Stimulated activated CD4-positive, alpha-beta T cell treated with anti-CD3 and anti-CD28 coated beads, Interleukin-4, amount 100 ng/mL, for 24 hours (primary cell): ENCODE measurements at places on chromosomes 3 and 15.
A peak's percentile ranks its signal among the peaks of the same experiment; 100 is the strongest.

DNA sequence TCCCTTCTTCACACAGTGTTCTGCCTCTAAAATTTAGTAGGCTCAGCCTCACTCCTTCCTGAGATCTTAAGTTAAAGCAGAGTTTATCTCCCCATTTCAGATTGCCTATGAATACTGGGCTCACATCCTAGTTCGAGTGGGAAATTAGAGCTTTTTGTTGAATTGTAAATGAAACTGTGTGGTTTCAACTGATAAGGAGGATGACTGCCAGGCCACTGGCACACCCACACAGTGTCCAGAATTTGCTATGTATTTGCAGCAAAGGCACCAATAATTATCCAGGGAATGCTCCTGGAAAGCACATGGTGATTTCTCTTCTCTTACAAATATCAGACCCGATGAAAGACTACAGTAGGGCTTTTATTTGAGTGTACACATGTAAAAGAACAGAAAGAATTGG is 308.1 kb upstream of the COL8A1 start:
- no peak for DNase-seq

GRCh38 chr15:99716540-99717095 is 16.6 kb downstream of the LYSMD4 start:
- DNase-seq: no peak

GRCh38 chr15:79004336-79004735 is 59.5 kb upstream of the CTSH start:
- DNase-seq: no peak

- DNase-seq: no peak
These were observed 54.8 kb upstream of the VGLL4 start for GRCh38 chr3:11698326-11699082.

DNA sequence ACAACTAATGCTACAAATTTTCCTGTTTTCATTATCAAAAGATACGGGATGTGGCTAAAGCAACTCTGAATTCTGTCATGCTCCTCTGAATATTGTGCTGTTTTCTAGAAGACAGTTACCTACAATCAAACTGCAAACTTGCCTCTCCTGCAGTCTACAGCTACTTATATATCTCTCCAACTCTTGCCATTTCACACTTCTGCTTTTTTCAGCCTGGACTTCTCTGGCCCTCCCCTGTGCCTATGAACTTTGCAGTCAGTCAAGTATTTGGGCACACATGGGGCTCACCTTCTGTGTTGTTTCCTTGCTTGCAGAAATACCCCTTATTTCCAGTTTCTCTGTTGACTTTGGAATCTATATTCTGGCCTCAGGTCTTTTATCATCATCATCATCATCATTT is 575.6 kb downstream of the GRM7 start:
- DNase-seq: no peak

- no peak for DNase-seq
These were observed 474.2 kb upstream of the ROBO2 start for GRCh38 chr3:76565496-76566210.

- DNase-seq: no peak
These were observed 88.0 kb downstream of the HES1 start for GRCh38 chr3:194223951-194224350.

DNA sequence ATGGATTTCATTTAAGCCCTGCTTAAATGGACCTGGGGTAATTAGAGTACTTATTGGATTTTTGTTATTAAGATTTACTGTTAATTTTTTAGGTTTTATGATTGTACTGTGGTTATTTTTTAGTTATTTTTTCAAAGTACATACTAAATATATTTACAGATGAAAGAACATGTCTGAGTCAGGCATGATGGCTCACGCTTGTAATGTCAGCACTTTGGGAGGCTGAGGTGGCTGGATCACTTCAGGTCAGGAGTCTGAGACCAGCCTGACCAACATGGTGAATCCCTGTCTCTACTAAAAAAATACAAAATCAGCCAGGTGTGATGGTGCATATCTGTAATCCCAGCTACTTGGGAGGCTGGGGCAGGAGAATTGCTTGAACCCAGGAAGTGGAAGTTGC is 16.2 kb upstream of the RPL24 start:
- DNase-seq: no peak

- DNase-seq: no peak
These were observed 28.7 kb upstream of the TMEM45A start for GRCh38 chr3:100463646-100464155.

DNA sequence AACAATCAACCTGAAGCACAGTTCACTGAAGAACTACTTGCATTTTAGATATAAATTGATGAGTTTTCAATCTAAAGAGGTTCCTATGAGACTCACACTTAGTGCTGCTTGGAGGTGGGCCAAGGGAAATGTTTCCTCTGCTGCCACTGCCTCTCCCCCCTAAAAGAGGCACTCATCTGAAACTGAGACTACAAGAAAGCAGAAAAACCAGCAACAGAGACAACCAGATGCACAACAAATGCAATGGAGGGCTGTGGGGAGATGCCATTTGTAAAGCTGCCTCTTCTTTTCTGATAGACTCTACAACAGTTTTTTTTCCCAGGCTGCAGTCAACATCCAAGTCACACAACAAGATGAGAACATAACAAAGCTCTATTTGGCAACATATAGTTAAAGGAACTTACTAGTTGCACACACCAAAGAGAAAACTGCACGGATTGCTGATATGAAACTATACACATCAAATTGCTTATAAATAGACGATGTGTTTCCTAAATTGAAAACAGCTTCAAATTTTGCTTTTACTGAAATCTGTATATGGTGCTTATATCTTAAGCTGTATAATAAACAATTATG is 11.0 kb downstream of the TSPAN3 start:
- no peak for DNase-seq

DNA sequence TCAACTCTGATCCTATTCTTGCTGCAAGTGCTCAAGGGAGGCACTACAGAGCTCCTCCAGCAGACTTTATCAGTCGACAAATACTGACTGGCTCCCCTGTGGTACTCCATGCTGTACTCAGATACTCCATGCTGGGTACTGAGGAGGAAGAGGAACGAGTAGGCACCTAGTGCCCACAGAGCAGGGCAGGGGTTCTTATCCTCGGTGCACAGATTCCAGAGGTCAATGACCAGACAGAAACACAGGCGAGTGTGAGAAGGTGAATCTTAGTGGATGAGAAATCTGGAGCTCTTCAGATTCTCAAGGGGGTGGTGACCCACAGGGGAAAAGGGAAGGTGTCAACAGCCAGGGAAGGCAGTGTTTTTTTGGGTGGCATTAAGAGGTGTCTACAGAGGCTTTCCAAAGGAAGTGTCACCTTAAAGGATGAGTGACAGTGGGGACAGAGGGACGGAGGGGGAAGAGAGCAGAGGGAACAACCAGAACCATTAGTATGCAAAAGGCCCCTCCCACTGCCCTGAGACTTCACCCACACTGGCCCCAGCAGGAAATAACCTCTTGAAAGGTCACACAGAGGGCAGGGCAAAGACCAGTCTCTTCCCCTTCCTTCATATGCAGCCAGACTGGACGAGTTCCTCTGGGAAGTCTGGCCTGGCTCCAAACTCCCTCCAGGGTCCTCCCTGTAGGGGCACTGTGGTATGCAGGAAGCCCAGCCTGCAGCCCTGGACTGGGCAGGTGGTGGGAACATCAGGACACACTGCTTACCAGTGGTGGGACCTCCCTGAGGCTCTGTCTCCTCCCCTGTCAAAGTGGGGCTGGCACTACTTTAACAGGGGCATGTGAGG is 27.5 kb downstream of the CCDC12 start:
- peak; percentile 13 for DNase-seq

GRCh38 chr3:139756529-139757103 is 78.8 kb upstream of the NMNAT3 start:
- no peak for DNase-seq

DNA sequence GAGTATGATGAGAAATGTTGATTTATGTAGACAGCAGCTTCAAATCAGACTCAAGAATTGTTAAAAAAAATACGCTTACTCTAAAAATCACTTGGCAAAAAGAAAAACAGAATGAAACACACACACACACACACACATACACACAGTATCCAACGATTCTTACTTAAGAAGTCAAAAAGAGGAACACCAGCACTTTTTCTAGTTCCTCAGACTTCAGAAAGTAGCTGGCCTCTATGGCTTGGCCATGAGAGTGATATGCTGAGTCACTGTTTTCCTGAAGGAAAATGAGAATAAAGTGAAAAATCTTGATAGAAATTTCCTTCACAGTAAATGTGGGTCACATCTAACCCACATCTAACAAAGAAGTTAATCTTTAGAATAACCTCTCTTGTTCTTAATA is 22.1 kb downstream of the CNTN3 start:
- DNase-seq: no peak

DNA sequence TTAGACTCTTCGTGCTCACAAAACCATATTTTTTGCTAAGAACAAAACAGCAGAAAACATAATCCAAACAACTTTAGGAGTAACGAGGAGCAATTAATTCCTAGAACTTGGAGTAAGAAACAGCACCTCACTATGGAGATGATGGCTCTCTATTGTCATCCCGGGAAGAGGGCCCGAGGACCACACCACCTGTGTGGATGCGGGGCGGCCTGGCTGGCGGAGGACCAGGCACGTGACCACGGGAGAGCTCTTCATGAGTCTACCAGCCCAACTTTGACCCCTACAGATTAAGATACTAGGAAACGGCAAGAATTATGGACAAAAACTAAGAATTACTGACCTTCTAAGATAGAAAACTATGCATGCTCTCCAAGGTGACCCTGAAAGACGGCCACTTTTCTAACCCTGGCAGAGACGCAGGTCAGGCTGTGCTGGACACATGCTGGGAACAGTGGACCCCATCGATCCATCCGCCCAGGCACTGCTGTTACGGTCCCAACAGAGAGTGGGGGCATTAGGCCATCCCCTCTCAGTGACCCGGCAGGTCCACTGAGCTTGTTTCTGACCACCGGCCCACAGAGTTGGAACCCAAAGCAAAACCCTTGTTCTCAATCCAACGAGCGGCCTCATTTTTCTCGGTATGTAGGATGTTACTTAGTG is 13.1 kb upstream of the OCA2 start:
- DNase-seq: no peak

DNA sequence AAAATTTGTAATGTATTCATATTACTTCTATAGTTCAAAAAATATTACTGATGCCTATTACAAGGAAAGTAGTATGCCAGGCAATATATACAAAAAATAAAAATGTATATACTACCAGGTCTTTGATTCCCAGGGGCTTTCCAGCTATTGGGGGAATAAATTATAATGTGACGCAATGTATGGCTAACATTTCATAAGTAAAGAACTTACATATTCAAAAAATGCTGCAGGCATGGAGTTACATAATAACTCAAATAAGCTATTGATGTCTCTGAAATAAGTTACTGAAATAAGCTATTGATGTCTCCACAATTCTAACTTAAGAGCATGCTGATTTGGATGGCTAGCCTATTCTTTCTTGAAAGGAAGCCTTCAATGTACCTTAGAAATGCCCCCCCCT is 30.2 kb downstream of the MCCC1 start:
- no peak for DNase-seq

DNA sequence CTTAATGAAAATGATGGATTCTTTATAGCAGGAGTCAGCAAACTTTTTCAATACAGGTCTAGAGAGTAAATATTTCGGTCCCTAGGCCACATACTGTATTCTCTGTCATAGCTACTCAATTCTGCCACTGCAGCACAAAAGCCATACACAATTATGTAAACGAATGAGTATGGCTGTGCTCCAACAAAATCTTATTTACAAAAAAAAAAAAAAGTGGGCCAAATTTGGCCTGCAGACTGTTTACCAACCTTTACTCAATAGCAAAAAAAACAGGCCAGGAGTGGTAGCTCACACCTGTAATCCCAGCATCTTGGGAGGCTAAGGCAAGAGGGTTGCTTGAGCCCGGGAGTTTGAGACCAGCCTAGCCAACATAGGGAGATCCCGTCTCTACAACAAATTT is 41.1 kb downstream of the TTBK2 start:
- DNase-seq: no peak

DNA sequence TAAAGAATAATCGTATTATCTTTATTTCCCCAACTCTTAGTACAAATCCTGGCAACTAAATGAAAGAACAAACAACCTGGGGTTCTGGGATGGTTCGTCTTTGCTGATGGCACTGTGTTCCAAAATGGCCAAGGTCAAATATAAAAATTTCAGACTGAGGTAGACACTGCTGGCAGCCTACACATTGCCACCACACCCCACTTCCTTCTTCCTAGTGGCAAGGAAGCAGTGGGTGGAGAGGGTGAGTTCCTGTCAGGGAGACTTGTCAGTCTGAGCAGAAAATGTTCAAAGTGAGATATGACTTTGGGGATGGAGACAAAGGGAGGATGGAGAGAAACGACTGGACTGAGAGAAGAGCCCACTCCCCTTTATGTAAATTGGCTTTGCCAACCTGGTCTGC is 69.6 kb downstream of the LMCD1 start:
- DNase-seq: no peak

DNA sequence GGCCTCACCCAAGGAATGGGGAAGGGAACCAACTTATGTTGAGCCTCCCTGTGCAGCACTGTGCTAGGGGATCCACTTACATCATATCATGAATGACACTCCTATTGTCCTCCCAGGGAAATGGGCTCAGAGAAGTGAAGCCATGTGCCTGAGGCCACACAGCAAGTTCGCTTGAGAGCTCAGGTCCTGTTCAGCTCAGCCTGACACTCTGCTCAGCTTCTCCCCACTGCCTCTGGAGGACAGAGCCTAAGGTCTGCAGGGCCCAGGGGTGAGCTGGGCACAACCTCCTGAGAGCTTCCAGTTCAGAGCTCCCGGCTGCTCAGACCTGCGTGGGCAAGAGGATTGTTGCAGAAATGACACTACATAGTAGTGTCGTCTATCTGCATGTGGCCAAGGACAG is 76.0 kb upstream of the SEC13 start:
- DNase-seq: no peak

DNA sequence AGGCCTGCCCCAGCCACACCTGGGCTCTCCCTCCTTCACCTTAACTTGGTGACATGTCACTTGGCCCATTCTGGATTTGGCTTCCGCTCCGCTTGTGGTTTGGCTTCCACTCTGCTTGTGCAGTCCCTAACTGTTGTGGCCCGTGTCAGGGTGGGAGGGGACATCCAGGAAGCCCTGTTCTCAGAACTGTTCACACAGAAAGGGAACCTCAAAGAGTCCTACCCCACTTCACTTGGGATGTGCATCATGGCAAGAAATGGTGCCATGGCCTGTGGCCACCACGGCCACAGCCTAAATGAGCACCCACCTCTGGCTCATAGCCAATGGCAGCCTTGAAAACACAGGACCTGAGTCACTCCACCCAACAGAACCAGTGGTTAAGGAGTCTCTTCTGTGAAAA is 63.4 kb downstream of the CYP19A1 start:
- DNase-seq: no peak

- no peak for DNase-seq
These were observed 410.4 kb downstream of the SHQ1 start for GRCh38 chr3:72437661-72438406.

GRCh38 chr3:108099244-108099643 is 8.4 kb upstream of the CD47 start:
- no peak for DNase-seq

GRCh38 chr3:113088616-113089015 is 97.8 kb downstream of the GTPBP8 start:
- DNase-seq: no peak

GRCh38 chr15:84780492-84780891 is 32.1 kb downstream of the ZNF592 start:
- no peak for DNase-seq

GRCh38 chr15:80462836-80463512 is 58.8 kb downstream of the ARNT2 start:
- no peak for DNase-seq

- no peak for DNase-seq
These were observed 41.2 kb downstream of the KLF13 start for GRCh38 chr15:31367730-31368344.
